ENCODE measurements at places on chromosomes 3 and 15.

DNA sequence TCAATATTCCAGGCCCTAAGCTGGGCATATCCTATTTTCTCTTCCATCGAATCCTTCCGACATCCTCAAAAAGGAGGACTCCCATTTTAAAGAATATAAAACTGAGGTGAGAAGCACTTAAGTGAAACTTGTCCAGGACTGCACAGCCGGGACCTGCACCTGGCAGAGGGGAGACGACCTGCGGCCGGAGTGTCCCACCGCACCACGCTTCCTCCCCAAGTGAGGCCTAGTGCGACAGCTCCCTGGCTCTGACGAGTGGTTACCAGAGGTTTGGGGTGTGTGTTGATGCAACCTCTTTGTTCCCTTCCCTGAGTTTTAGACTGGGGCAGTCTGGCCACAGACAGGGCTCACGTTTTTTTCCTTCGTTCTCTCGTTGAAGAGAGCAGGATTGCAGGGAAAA is 24.9 kb upstream of the ATP2B2 start:
- no peak for DNase-seq

DNA sequence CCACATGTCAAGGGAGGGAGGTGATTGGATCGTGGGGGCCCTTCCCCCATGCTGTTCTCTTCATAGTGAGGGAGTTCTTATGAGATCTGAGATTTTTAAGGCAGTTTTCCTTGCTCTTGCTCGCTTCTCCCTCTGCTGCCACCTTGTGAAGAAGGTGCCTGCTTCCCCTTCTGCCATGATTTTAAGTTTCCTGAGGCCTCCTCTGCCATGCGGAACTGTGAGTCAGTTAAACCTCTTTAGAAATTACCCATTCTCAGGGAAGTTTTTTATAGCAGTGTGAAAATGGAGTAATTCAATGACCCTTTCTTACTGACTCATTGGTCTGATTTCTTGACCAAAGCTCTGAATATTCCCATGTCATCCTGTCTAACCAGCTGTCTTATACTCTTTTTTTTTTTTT is 484.4 kb upstream of the TPRG1 start:
- no peak for DNase-seq

DNA sequence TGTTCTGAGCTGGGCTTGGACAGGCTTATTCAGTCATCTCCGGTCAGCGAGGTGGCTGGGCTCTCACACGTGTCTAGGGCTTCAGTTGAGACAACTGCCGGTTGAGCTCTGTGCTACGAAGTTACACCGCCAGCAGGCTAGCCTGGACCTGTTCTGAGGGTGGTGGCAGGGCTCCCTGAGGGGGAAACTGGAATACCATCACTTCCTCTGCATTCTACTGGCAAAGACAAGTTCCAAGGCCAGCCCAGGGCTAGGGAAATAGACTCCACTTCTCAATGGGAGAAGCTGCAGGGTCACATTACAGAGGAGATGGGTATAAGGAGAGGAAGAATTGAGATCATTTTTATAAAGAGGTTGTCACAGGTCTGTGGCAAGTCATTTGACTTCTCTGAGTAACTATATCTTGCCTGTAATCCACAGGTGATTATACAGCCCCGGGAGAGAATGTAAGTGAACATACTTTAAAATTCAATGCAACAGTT is 106.8 kb upstream of the IL12A start:
- no peak for DNase-seq

DNA sequence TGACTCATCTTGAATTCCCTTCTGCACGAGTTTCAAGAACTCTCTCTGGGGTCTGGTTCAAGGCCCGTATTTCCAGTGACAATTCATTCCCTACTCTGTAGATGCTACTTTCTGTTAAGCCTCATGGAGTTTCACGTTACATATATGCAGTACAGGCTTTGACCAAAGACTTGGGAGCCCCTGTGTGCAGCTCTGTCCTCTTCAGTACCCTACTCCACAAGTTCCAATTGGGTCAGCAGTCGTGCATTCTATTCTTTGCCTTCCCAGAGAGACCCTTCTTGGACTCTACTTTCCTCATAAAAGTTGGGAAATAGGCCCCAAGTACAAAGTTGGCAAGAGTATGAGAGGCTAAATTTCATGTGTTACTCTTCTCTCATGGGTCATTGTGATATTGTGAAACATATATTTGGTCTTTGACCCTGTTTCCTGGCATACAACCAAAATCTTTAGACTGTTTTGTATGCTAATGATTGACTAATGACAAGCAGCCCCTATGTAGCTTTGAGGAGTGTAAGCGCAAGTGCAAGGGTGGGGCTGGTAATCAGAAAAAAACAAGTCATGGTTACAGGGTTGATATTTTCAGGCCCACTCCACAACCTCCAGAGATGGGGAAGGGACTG is 15.0 kb upstream of the CCDC50 start:
- DNase-seq: no peak

DNA sequence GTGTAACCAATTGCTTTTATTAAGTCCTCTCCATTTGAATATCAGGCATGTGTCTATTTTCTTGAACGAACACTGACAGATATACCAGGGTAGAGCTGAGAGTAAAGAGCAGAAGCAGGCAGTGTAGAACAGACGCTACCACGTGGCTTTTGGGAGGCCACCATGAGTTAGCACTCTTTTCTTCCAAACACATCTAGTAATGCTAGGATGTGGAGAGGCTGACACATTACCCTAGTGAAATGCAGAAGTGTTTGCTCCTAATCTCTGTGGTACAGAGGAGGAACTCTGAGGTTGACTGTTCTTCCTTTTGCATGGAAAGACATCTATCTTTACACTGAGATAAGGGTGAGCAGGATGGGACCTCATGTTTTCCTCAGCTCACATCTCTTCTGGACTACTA is 216.3 kb downstream of the SATB1 start:
- no peak for DNase-seq

DNA sequence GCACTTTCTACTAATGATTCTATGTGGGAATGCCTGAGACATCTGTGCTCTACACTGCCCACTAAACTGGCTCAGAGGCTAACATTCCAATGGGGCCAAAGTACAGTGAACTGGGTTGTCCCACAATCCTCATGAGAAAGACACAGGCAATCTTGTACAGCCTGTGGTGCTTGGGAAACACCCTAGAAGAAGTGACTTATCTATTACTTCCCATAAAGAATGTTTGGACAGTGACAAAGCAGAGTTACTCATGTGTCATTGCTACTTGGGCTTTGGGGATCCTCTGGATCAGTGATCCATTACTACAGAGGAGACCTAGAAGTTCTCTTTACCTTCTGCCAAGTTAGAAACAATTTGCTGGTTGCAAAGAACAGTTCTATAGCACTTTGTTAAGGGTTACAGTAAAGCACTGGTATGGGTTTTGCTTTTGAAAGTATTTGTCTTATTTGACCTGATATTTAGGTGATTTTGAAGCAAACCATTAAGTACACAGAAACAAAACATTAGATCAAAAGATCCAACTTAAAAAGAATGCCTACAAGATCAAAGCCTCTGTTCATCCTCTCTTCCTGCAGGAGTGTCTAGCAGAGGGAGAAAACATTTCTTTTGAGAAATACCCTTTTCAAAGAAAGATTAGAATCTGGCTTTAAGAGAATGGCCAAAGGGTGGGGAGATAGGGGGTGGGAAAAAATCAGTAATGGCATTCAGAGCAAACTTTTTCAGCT is 75.8 kb downstream of the CTNNB1 start:
- no peak for DNase-seq

DNA sequence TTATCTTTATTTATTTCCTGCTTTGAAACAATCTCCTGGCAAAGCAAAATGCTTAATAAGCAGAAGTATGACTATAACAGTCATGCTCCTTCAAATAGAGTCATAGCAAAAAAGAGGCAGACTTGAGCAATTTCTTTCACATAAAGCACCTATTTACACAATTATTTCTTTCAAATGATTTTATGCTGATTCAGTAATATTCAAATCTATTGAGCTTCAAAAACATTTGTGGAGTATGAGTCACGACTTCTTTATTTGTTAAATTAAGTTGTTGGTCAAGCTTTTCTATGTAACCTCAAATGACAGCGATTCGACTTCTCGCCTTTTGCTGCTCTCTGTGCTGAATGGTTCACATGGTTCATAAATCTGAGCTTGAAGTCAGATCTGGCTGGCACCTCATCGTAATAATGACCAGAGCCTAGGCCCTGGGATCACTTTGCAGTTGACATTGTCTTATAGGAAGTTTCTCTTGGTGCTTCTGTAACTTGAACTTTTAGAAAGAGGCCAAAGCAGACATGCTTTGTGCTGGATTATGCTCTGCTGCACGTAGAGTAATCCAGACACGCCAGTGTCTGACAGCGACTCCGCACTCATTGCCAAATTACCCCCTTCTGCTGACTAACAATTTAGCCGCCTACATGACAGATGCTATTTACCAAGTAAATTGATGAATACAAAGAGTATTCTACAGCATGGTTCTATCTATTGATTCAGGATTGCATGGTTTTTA is 139.0 kb downstream of the MCTP2 start:
- no peak for DNase-seq

DNA sequence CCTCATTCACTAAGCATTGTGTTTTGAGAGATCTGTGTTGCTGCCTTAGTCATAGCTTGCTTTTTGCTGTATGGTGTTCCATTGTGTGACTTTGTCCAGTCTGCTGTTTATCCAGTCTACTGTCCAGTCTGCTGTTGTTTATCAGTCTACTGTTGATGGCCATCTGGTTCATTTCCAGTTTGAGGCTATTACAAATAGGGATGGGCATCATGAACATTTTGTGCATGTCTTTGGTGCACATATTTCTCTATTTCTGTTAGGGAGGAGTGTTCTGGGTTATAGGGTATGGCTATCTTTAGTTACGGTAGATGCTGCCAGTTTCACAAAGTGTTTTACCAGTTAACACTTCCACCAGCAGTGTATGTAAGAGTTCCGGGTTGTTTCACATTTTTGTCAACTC is 22.2 kb upstream of the CLEC3B start:
- no peak for DNase-seq

GRCh38 chr3:160671231-160671630 is 5.7 kb upstream of the ARL14 start:
- no peak for DNase-seq

- no peak for DNase-seq
Observed at GRCh38 chr3:164781755-164782154, 296.5 kb downstream of the SI start.

DNA sequence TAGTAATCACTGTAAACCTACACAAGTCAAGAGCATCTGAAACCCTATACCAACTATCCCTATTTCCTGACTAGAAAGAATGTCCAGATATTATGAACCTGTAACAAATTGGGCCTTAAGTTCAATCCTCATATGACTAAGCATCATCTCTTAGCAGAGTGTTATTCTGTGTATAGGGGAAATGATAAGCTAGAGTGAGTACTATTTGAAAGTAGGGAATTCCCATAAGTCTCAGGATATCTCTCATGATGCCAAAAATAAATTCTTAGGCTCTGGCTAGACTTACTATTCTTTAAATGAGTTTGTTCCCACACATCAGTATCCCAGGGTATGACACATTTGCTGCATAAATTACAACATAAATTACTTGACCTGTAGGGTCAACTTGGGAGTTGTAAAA is 15.3 kb downstream of the MRPL47 start:
- DNase-seq: no peak

GRCh38 chr3:171565481-171566058 is 105.4 kb upstream of the TNIK start:
- peak; percentile 68 for DNase-seq

DNA sequence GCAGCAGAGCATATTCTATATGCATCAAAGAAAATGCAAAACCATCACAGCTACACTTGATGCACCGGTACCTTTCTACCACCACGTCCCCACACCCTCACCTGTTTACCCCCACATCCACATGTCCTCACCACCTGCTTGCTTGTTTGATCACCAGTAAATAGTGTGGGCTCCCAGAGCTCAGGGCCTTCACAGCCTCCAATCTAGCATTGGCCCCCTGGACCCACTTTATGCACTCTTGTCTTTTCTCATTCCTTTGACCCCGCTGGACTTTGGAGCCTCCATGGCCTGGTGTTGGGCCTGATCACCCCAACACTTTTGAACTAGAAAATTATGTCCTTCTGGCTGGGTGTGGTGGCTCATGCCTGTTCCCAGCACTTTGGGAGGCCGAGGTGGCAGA is 190.1 kb downstream of the PDE8A start:
- no peak for DNase-seq

GRCh38 chr3:195154793-195155535 is 116.0 kb downstream of the XXYLT1 start:
- peak; percentile 75 for DNase-seq

GRCh38 chr3:135809021-135809634 is 156.4 kb upstream of the PPP2R3A start:
- no peak for DNase-seq

DNA sequence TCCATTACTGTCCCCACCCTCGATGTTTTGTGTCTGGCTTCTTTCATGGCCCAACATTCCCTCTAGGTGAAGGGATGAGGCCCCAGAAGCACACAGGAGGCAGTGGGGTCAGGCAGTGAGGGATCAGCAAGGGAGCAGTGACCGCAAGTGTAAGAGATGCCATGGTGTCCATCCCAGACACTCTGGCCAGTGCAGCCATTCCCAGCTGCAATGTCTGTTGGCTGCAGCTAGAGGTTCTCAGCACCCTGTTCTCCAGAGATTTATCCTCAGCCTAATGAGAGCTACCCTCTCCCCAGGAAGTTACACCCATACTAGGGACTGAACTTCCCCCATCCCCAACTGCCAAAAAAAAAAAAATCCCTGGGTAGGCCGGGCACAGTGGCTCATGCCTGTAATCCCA is 40.2 kb downstream of the TRANK1 start:
- no peak for DNase-seq

GRCh38 chr15:29924750-29925149 is 102.5 kb upstream of the TJP1 start:
- no peak for DNase-seq

DNA sequence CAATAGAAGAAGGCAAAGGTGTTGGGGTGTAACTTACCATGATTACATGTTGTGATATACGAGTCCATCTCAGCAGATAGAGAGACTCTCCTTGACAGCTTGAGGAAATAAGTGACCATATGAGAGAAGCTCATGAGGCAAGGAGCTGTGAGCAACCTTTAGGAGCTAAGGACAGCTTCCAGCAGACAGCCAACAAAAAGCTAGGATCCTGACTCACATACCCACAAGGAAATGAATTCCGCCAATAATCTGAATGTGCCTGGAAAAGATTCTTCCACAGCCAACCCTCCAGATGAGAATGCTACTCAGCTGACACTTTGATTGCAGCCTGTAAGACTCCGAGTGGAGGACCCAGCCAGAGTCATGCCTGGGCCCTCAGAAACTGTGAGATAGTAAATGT is 339.6 kb upstream of the TPRG1 start:
- no peak for DNase-seq

DNA sequence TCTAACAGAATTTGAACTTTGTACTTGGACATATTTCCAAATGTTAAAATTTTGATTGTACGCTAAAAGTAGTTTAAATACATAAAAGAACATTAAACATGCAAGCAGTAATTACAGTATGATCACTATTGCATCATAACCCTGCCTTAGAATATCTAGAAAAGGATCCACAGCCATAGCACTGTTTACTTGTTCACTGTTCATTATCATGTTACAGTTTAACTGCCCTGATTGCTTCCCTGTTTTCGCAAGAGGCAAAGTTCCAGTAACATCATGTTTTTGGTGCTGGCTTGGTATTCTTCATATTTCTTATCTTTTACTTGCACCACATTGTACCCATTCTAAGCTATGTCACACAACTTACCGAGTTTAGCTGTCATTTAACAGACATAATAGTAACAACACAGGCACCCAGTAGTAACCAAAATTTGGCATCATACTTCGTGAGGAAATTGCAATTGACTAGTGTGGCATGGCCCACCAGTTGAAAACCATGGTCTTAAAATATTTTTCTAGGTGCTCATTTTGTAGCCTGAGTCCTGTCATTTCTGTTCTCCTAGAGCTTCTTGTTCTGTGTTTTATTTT is 13.3 kb upstream of the TMEM87A start:
- DNase-seq: no peak

- DNase-seq: no peak
Observed at GRCh38 chr3:137468446-137468845, 295.7 kb upstream of the SOX14 start.

Measured in spinal cord (tissue), 10 donors.